ENCODE measurements at places on chromosomes 2 and 18.

DNA sequence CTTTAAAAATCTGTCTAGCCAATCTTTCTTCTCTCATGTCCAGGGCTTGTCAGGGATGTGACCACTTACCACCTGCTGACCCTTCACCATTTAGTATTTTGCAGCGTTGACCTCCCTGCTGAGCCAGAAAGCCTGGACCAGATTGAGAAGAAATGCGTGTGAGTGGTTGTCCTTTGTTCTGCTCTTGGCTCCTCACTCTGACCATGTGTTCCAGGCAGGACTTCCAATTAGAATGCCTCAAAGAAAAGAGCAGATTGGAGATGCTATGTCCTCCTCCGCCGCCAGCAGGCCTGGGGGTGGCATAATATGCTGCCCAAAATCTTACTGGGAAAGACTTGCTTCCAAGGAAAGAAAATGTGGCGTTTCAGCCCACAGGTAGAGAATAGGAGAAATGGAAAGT, 894.1 kb downstream of the SLC4A3 start:
- DNase-seq: no peak

DNA sequence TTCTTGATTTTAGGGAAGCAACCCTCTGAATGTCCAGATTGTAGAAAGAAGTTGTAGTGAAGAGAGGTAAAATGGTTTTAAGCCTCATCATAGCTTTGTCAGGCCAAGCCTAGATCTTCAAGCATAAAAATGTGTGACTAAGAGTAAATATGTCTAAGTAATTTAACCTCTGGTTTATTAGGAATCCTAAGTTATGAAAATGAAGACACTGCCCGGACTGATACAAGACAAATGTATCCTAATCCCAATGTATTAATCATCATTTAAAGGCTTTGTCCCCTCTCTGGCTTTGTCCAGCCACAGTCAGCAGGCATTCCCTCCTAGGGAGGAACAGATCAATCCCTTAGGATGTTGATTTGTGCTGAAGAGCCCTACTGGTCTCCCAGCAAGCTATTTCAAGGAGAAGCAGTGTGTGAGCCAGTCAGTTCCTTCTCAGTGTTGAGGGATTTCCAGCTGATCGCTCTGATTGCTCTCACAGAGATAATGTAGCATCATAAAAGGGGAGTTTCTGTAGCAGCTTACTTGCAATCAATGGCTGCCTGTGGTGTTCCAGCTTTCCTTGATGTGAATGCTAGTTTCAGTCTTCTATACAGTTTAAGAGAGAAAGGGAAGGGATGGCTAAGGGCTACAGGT, 796.1 kb downstream of the EPHA4 start:
- DNase-seq: no peak

GRCh38 chr2:171452773-171453172, 18.7 kb downstream of the DCAF17 start:
- DNase-seq: no peak

GRCh38 chr2:16020389-16021008, 80.1 kb downstream of the MYCN start:
- no peak for DNase-seq

DNA sequence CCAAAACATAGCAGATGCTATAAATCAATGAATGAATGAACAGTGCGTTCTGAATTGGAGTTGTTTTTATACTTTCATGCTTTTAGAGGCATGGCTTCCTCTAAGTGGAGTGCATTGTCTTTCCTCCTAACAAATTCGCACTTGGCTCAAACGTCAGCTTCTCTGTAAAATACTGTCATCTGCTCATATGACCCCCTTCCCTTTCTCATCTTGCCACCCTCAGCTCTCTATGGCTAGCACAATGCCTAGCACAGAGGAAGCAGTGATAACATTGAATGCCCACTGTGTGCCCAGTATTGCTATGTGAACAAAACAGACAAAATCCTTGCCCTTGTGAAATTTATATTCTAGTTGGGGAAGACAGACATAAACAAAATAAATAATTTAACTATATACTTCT, 258.8 kb downstream of the MREG start:
- no peak for DNase-seq

- no peak for DNase-seq
These were observed 997.4 kb upstream of the PIK3C3 start for GRCh38 chr18:40957533-40958070.

DNA sequence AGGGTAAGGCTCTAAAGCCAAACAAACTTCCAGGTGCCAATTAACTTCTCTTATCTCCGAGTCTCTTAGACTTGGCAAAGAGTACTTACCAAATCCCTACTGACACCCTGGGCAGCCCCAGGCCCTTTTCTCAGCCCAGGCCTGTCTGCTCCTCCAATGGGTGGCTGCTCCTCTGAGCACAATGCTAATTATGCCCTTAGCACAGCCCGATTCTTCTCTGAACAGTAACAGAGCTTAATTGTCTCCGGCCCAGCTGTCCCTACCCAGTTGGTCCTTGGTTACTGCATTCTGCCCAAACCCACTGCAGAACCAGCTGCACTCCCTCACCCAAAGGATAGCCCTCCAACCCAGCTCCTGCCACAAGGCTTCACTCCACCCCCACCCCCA, 110.3 kb downstream of the SMAD7 start:
- DNase-seq: no peak
